CD4-positive, alpha-beta T cell treated with Interleukin-6 at 100 ng/mL for 8 hours (primary cell): ENCODE measurements at places on chromosomes 6 and 20.

- no peak for DNase-seq
Measured at GRCh38 chr6:93139408-93140081, 279.8 kb downstream of the EPHA7 start.

- no peak for DNase-seq
Measured at GRCh38 chr6:162150295-162150694, 577.3 kb downstream of the PRKN start.

- DNase-seq: no peak
Measured at GRCh38 chr20:10291568-10292248, 73.1 kb downstream of the SNAP25 start.

DNA sequence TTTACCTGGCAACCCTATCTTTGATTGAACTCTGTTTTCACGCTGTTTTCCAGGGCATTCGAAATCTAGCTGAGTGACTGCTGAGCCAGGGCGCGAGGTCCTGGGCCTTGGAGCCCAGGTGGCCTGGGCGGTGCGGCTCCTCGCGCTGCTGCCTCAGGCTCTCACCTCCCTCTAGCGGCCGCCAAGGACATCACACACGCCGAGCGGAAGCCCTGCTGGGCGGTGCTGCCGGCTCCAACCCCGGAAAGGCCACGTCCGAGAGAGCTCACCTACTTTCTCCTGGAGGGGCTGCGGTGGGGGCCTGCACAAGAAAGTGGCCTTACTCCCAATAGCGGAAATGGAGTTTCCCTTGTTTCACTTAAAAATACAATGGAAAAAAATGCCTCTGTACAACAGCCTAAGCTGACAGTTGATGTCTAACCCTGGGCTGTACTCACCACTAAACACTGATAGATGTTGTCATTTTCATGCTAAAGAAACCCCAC is 77.7 kb downstream of the ELOVL4 start:
- peak; percentile 76 for DNase-seq

DNA sequence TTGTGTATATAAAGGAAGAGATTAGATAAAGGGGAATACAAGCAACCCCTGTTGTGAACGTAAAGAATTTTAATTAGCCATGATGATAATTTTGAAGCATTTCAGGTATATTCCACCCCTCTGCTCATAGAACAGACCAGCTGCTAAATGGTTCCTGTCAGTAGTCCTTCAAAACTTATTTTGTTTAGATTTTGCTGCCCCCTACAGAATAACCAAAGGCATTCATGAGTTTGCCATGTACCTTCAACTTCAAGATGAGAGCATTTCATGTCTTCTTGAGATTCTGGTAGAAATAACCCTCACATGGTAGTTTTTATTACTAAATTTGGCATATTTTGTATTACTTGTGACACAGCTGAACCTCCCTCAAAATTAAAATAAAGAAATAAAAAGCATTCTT is 1586.7 kb downstream of the HACE1 start:
- no peak for DNase-seq

DNA sequence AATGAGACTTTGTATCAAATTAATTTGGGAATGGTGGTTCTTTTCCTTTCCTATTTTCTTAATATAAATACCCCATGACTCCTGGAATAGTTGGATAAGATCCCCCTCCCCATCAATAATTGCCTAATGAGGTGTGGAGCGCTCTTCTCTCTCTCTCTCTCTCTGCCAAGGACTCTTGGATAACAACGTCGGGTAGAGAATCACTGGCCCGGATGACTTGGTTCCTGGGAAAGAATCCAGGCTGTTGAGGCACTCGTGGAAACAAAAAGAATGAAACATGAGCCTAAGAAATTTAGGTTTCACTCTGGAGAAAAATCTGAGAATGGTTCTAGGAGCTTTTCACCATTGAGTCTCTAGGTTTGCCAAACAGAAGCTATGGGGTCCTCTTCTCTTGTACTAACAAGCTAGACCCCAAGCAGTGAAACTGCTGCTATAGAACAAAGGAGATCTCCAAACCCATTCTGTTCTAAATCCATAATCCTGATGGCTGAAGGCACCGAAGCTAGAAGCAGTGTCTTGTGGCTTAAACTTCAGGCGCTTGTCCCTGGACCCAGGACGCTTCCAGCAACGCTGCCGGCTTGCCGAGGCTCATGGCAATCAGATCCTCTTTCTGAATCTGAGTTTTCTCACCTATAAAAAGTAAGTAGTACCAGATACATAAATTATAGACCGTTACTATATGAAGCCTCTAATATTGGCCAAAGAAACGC is 241.6 kb upstream of the BTBD3 start:
- no peak for DNase-seq

GRCh38 chr6:102229271-102229670 is 835.8 kb downstream of the GRIK2 start:
- no peak for DNase-seq

- no peak for DNase-seq
Measured at GRCh38 chr20:9532069-9532838, 17.9 kb downstream of the LAMP5 start.

DNA sequence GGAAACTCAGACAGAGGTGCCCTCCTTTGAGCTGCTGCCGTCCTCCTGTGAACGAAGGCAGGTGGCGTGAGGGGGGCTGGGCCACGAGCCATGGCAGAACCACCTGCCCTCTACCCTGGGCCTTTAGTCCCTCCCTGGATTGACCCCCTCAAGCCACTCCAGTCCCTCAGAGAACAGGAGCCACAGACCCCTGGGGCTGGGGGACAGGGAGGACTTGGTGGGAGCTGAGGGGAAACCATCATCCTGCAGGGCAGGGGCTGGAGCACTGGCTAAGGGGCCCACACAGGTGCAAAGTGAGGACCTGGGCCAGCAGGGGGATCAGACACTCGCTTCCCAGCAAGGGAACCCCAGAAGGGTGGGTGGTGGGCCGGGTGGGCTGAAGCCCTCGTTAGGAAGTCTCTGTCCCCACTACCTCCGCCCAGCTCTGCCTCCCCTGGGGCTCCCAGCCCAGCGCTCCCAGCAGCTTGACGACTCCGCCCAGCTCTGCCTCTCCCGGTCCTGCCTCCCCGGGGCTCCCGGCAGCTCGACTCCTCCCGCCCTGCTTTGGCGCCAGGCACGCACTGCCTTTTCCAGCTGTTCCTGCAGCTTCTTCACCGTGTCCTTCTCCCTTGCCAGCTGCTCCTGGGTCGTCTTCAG is 44.4 kb downstream of the DSTN start:
- DNase-seq: no peak

GRCh38 chr6:5366941-5367340 is 105.6 kb downstream of the FARS2 start:
- DNase-seq: no peak

DNA sequence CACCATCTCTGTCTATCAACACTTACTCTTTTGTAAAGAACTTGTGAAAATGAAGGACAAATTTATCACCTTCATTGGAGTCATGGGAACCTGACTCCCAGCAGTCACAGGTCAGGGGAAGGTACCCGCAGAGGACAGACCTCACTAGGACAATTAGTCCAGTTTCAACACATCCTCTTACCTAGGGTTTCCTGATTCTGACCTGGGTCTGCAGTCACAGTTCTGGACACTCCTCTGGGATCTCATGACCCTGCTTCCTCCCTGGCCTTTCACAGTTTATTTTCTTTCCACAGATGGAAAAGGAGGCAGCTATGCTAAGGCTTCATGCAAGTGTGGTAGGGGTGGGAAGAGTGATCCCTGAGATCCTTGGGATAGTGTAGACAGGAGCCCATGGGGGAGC is 15.7 kb downstream of the HLA-A start:
- DNase-seq: no peak

DNA sequence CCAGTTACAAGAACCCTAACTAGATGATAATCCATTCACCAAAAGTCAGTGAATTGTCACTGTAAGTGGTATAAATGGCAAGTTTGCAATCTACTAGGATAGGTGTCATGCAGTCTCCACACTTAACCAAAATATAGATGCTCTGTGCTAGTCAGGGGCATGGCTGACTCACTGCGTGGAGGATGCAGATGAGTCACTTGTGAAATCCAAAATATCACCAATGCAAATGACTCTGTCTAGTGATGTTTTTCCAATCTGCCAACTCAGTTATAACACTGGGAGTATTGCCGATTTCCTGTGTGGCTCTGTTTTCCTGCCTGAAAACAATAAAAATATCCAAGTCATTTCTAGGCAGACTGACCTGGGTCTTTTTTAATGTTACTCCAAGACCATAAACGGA is 47.8 kb upstream of the NRSN1 start:
- DNase-seq: no peak

DNA sequence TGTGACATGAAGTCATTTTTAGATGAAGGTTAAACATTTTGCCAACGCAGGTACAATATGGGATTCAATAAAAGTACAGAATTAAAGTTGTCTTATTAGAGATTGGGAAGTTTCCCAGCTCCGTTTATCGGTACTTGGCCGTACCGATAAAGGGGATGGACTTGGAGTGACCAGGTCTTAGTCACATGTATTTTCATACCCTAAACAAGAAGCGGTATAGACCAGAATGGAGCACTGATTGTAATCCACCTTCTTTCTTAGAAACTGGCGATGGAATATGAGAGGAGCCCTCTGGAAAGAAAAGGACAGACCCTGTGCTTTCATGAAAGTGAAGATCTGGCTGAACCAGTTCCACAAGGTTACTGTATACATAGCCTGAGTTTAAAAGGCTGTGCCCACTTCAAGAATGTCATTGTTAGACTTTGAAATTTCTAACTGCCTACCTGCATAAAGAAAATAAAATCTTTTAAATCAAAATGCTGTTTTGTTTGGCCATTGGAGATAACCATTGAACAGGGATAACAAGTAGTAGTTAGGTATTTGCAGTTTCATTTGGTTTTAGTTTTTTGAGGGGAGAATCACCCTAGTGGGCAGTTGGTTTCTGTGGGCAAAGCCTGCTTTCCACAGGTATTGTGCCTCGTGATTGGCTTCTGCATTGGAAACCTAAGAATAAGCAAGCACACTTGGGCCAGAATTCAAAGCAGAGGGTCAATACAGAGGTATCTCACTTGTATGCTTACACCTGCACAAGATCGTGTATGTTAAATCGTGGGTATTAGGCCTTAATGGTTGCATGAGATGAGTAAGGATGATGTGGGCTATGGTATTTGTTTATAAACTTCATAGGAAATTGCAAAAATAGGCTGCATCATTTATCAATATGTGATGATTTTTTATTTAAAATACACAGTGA is 11.2 kb upstream of the ZNFX1 start:
- DNase-seq: no peak

DNA sequence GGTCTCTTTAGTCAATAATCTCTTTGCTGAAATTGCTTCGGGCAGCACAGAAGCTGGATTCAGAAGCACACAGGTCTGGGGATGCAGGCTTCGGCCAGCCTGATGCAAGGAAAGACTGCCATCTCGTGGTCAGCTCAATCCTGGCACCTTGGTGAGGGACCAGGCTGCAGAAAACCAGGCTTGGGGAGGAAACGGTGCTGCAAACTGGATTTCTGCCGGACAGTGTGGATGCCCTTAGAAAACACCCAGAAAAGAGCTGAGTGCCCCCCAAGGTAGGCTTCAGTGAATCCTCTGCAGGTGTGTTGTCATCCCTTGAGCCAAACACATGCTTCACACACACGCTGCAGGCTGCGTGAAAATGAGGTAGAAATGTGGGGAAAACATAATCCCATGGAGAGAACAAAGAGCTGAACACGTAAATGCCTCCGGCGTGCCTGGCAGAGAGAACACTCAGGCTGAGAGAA is 89.8 kb upstream of the PAX1 start:
- peak; percentile 27 for DNase-seq
